ENCODE measurements at places on chromosomes 11 and 22. TPM values are rescaled to one million over a fixed set of nuclear protein-coding genes. Genes with fewer than 3 reads are reported as not detected.

Gene ANO3
- not detected for total RNA-seq

Gene SLC17A6
- not detected for total RNA-seq

Gene MS4A8
- not detected for total RNA-seq

Gene ELFN2
- total RNA-seq, result 0.09 TPM

Gene ANKRD49
- total RNA-seq, result 18.4 TPM

Gene KDM4D
- 1.2 TPM for total RNA-seq

Gene KCNJ1
- not detected for total RNA-seq

Gene MSANTD4
- total RNA-seq, result 21.8 TPM

Gene GNAZ
- total RNA-seq, result 0.83 TPM

Gene ZBTB44
- total RNA-seq, result 36.0 TPM

Gene MED19
- total RNA-seq, result 13.9 TPM

Gene C11orf97
- not detected for total RNA-seq

Gene GAL3ST1
- total RNA-seq, result not detected

Gene OR52N4
- 0.38 TPM for total RNA-seq

Gene STK33
- 0.57 TPM for total RNA-seq

Gene C11orf87
- total RNA-seq, result not detected

Gene CARNS1
- 0.83 TPM for total RNA-seq

Gene SELENOM
- total RNA-seq, result 8.2 TPM

Gene TMPRSS4
- total RNA-seq, result not detected

Gene SYT12
- total RNA-seq, result not detected

Gene BTBD18
- total RNA-seq, result not detected

Gene MFNG
- 207 TPM for total RNA-seq

Gene IL10RA
- total RNA-seq, result 86.6 TPM

Gene CCDC15
- 4.1 TPM for total RNA-seq

Gene PLAAT5
- not detected for total RNA-seq

Gene MAJIN
- not detected for total RNA-seq

Gene TMEM45B
- 0.37 TPM for total RNA-seq

Gene MOGAT2
- not detected for total RNA-seq

Gene SMARCB1
- total RNA-seq, result 89.9 TPM

Gene DEAF1
- total RNA-seq, result 66.3 TPM

Gene POU2AF1
- 68.9 TPM for total RNA-seq

Gene MRGPRX3
- total RNA-seq, result not detected

Gene SYVN1
- total RNA-seq, result 39.0 TPM

Gene LSP1
- 303 TPM for total RNA-seq

Gene DRD2
- total RNA-seq, result not detected

Gene C22orf31
- total RNA-seq, result not detected

Gene NEFH
- 7.9 TPM for total RNA-seq

Gene EFCAB6
- total RNA-seq, result not detected

Gene NPTXR
- 0.98 TPM for total RNA-seq

Gene TSPAN32
- total RNA-seq, result 2.4 TPM

Gene SYT13
- not detected for total RNA-seq
